ENCODE measurements at places on chromosomes 13 and 19.

DNA sequence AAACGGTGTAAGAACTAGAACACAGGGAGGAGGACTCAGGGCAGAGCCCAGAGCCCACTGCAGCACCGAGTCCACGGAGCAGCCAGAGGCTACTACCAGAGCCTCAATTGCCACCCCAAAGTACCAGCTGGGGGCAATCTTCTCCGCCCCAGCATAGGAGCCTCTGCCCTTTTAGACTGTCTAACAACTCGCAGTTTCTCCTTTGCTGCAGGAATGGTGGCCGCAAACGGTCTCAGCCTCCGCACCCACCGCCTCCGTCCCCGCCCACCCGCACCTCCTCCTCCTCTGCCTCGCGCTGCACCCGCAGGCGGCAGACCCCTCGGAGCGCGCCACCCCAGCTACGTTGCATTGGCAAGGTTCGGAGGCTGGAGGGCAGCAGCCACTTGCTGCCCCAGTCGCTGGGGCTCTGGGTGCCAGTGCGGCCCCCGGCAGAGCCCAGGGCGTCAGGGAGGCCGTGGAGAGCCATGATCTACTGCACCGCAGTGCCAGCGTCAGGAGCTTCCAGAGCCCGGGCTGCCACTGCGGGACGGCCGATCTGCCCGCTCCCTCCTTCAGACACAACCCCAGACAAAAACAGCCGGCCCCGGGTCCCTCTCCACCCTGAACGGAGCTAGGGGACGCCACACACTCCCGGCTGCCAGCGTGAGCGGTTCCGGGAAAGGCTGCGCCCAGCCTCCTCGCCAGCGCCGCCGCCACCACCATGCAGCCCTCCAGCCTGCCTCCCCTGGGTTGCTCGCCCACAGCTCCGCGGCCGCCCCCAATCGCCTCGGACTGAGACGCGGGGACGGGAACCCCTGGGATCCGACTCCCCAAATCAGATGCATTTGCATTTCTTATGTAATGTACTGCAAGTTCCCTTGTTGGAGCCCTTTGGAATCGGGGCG is 1.8 kb downstream of the FGF14 start:
- no peak for DNase-seq

DNA sequence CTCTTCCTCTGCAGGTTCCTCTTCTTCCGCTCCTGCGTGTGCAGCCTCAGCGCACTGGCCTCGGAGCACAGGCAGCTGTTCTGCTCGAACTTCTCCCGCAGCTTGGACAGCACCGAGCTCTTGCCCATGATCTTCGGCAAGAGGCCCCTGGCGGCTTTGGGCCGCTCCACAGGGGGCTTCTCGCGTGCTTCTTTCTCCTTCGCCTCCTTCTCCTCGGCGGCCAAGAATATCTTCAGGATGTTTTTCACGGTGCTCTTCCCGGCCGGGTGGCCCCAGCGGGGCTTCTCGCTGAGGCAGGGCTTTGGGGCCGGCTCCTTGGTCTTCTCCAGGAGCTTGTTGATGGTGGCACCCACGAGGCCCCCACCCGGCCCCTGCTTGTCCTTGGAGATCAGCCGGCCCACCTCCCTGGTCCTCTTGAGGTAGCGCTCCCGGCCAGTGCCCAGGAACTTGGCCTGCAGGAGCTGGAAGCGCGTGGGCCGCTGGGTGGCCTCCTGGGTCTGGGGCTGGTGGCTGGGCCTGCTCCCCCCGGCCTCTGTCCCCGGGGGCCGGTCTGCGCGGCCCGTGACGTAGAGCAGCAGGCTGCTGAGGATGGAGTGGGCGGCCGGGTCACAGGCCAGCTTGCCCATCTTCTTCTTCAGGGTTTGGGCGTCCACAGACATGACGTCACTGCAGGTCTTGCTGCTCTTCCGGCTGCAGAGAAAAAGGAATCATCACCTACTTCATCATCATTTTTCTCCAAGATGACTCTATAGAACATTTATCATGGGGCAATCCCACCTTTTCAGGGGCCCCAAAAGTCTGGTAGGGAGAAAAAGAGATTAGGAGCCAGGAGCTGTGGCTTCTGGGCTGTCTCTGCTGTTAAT is 43.8 kb upstream of the GRTP1 start:
- DNase-seq: no peak

- DNase-seq: peak; percentile 54
Measured at GRCh38 chr13:44879452-44880058, 109.7 kb downstream of the NUFIP1 start.

DNA sequence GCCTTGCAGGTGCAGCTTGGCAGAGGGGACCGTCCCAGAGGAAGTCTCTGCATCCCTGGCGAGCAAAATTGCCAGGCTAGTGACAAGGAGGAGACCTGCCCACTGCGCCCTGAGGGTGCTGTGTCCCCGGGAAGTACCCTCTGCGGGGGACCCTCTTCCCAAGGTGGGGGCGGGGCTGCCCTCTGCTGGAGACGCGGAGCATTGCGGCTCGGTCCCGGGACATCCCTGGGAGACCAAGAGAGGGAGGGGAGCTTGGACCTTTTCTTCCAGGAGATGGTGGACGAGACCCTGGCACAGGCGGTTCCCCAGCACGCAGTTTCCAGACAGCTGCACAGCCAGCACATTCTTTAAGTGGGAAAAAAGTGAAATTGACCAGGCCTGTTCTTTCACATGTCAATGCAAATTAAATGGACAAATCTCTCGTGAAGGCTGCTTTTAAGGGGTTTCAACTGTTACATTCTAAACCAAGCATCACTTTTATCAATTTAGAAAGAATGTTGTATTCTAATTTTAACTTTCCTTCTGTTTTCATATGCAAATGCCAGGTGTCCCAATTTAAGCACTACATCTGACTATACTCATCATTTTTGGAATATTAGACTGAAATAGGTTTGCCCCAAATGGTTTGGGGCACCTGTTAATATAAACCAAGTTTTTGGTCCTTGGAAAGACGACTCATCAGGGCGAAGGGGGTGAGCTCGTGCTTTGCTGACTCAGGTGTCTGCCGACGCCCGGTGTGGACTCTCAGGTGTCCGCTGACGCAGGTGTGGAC is 60.7 kb downstream of the MCF2L start:
- no peak for DNase-seq

- no peak for DNase-seq
Measured at GRCh38 chr19:13819238-13819637, 24.0 kb downstream of the ZSWIM4 start.

GRCh38 chr13:35894636-35895035 is 236.5 kb downstream of the DCLK1 start:
- no peak for DNase-seq

- no peak for DNase-seq
Measured at GRCh38 chr19:51472607-51473006, 5.7 kb upstream of the CEACAM18 start.

GRCh38 chr13:22451327-22451741 is 729.4 kb upstream of the SGCG start:
- DNase-seq: no peak

GRCh38 chr13:114046431-114046975 is 72.6 kb upstream of the C13orf46 start:
- DNase-seq: no peak

DNA sequence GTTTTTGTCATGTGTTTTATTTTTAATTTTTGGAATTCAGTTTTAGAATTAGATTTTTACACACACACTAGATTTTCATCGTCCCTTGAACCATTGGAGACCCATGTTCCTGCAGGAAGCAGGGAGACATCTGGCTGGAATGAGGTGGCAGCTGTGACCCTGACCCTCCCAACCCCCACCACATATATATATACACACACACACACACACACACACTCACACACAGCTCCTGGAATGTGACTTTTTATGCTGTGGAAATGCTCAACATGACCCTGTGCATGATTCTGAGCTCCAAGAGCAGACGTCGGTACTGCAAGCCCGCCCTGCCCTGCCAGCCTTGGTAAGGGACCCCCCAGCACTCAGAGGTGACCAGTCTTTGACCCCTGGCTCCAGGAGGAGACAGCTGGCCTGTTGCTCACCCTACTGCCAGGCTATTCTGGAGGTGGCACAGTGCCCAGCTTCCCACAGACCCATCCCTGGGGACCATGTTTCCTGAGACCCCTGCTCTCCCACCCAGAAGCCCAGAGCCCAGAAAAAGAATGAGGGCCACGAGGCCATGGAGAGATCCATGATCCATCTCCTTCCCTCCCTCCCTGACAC is 103.2 kb upstream of the VSTM2B start:
- no peak for DNase-seq

GRCh38 chr19:35352448-35353304 is 5.0 kb downstream of the FFAR1 start:
- DNase-seq: peak; percentile 24

- DNase-seq: peak; percentile 8
Measured at GRCh38 chr13:103140001-103140671, 73.9 kb upstream of the SLC10A2 start.

GRCh38 chr13:111875915-111876314 is 191.0 kb upstream of the SOX1 start:
- DNase-seq: no peak

- DNase-seq: no peak
Measured at GRCh38 chr19:38417544-38418506, 8.2 kb downstream of the RASGRP4 start.

DNA sequence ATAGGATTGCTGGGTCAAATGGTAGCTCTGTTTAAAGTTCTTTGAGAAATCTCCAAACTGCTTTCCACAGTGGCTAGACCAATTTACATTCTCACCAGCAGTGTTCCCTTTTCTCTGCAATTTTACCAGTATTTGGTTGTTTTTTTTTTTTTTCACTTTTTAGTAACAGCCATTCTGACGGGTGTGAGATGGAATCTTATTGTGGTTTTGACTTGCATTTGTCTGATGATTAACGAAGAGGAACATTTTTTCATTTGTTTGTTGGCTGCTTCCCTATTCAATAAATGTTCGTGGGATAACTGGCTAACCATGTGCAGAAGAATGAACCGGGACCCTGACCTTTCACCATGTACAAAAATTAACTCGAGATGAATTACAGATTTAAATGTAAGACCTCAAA is 31.2 kb downstream of the CYP4F2 start:
- peak; percentile 51 for DNase-seq

GRCh38 chr19:40219721-40220276 is 1.6 kb upstream of the TTC9B start:
- peak; percentile 72 for DNase-seq

GRCh38 chr13:59038824-59039223 is 1124.9 kb downstream of the DIAPH3 start:
- DNase-seq: no peak

GRCh38 chr19:57103573-57104277 is 16.1 kb upstream of the USP29 start:
- DNase-seq: peak; percentile 16

DNA sequence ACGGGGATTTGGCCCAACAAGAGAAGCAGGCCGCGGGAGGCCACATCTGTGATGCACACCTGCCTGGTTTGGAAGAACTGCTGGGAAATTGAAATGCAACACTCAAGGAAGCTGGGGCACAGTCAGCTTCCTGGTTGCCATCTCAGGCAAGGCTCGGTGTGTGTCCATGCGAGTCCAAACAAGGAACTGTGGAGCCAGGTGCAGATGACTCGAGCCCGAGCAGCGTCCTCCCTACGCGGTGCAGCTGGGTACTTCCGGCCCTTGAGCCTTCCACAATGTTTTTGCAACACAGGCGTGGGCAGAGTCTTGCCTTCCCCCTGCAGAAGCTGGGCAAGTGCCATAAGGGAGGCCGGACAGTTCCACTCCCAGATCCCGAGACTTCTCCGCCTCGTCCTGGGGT is 94.6 kb downstream of the CRYL1 start:
- no peak for DNase-seq

GRCh38 chr19:50817941-50818858 is 5.4 kb downstream of the KLK1 start:
- DNase-seq: no peak

DNA sequence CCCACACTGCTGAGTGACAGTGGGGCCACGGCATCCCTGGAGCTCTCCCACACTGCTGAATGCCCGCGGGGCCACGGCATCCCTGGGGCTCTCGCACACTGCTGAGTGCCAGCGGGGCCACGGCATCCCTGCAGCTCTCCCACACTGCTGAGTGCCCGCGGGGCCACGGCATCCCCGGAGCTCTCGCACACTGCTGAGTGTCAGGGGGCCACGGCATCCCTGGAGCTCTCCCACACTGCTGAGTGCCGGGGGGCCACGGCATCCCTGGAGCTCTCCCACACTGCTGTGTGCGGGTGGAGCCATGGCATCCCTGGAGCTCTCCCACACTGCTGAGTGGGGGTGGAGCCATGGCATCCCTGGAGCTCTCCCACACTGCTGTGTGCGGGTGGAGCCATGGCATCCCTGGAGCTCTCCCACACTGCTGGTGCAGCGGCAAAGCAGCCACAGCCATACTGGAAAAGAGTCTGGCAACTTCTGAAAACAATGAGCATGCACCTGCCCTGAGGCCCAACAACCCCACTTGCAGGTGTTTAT is 8.6 kb downstream of the TUBGCP3 start:
- DNase-seq: no peak

DNA sequence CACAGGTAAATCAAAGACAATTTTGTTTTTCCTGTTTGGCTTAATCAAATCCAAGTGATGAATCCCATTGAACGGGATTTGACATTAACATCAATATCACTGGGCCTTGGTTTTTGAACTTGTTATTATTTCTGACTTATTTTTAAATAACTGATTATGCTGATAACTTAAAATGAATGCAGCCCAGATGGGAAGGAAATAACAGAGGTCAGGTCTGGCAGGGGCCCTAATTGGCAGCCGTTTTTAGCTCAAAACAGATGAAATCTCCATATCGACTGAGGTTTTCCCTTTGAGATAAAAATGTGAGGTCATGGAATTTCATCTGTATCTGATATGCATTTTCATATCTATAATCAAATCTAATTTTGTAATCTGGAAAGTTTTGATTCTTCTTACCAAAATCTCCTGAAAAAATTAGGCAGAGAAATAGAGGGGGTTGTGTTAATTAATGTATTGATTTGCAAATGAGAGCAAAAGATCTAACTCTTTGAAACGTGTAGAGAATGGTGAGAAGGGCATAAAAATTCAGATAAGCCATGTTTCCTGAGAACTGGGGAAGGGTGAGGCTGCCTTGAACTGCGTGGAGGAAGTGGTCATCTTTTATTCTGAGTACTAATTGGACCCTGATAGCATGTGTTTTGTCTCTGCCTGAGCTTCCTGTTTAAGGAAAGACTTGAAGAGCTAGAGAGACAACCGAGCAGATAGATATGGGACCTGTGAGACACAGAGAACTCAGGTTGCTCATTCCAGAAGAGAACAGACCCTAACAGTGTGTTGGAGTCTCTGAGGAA is 98.2 kb upstream of the C1QTNF9B start:
- DNase-seq: no peak

DNA sequence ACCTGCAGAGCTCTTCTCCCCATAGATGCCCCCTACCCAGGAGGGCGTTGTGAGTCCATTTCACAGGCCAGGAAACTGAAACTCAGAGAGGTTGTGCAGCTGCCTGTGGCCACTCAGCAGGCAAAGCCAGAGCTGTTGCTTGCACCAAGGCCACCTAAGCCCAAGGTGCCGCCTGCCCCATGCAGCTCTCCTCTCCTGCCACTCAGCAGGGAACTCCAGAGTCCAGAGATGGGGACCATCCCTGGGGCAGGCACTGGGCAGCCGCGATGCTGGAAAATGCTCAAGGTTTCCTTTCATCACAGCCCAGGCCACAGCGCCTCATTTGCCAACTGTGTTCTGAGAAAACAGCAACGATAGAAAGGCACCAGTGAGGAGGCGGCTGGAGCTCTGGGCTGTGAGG is 41.0 kb upstream of the PEPD start:
- DNase-seq: no peak
